Kasumi-1 (cell line): ENCODE measurements at places on chromosomes 1 and 21.

- no peak for DNase-seq
Observed at GRCh38 chr1:173314656-173315055, 107.5 kb upstream of the TNFSF4 start.

DNA sequence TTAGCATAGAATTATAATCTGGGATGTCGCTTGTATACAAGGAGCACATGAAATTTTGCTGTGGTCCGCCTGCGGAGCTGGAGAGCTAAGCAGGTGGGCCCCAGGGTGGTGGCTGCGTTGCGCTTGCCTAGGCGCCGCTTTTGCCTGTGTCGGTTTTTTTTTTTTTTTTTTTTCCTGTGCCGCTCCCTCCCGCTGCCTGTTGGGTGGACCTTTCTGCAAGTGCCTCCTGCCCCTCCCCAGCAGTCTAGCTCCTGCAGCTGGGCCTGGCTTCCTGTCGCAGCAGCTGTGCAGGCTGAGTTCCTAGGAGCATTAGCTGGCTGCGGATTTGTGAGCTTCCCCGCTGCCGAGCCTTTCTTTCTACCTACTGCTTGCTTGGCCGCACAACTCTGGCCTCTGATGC is 20.6 kb downstream of the PYHIN1 start:
- DNase-seq: peak; percentile 95

DNA sequence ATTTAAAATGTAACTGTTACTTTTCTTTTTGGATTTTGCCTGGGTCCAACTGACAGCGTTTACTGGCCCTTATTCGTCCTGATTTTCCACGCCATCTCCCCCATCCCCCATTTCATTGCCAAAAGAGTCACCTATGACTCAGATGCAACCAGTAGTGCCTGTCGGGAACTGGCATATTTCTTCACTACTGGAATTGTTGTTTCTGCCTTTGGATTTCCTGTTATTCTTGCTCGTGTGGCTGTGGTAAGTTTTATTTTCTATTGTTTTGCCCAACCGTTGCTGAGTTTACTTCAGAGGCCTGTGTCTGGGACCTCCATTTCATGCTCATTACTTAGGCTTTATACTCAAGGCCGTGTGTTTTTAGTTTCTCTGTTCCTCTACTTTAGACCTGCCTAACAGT is 9.3 kb downstream of the LEPR start:
- DNase-seq: no peak

- peak; percentile 72 for DNase-seq
Observed at GRCh38 chr1:193058529-193059281, 455 bp downstream of the UCHL5 start.

- no peak for DNase-seq
Observed at GRCh38 chr21:35156293-35157278, 107.5 kb upstream of the RUNX1 start.

DNA sequence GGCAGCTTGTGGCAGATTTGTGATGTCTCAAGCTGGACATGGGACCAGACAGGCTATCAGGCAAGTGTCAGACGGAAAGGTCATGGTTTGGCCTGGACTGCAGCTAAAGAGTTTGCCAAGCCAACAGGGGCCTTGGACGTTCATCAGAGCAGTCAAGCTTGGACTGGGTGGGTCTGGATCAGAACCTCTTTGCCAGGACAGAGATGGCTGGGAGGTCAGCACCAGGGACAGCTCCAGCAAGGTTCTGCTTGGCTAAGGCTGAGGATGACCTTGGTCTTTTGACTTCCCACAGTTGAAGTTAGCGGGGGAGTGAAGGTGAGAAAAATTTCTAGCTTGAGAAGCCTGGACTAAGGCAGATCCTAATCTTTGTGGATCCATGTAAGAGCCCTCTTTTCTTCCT is 68.1 kb downstream of the GRIK3 start:
- peak; percentile 4 for DNase-seq

DNA sequence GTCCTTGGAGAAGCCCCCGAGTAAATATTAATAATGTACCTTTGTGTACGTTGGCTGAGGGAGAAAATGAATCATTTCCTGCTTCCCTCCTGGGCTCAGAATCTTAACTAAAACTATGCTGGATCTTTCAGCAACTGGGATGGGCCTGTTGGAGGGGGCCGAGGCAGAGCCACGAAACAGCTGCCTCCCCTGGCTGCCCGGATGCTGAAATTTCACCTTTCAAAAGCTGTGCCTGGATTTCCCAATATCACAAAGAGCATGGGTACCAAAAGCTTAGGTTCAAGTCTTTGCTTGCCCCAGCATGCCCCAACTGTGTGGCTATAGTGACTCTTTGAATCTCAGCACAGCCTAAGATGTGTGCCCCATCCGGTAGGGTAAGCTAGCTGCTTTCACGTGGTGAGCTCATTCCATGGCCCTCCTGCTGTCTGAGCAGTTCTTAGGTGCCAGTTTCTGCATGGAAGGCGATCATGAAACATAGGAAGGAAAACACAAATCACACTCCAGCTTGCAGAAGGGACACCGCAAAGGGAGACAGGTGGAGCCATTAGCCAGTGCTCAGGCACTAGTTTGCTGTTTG is 473.5 kb downstream of the PTPRU start:
- no peak for DNase-seq

DNA sequence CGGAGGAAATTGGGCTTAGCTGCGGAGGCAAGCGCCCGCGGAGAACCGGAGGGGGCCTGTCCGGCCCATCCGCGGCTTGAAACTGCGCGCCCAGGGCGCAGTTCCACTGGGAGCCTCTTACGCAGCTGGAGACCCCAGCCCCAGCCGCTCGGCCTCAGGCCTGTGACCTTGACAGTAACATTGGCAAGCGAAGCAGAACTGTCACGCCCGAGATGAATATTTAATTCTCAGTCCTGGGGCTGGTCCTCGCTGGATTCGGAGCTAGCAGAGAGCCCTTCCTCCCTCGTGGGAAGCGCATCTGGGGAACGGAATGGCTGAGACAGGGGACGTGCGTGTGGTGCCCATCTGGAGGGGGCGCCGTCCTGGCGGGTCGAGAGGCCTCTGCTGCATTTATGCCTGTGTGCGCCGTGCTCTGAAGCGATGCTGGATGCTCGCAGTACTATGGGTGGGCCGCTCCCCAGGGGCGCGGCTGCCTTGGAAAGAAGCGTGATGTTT is 928 bp downstream of the SLC6A17 start:
- DNase-seq: no peak

- DNase-seq: no peak
Observed at GRCh38 chr21:25689226-25689625, 45.5 kb downstream of the ATP5PF start.

DNA sequence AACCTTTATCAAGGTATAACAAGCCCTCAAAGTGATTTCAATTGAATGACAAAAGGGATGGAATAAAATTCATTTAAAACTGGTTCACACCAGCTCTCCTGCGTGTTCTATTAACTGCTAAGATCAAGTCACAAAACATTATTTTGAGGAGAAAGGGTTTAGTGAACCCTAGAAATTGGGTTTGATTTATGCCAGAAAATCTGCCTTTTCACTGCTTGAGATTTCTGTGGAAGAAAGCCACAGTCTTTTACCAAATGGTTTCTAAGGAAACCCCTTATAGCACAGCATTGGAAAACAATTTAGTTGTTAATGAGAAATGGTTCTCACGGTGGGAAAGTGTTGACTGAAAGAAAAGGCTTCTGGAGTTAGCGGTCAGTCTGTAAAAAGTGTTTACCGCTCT is 43.6 kb upstream of the DPH5 start:
- DNase-seq: no peak

- no peak for DNase-seq
Observed at GRCh38 chr1:164635803-164636731, 77.1 kb downstream of the PBX1 start.

GRCh38 chr21:14945176-14945575 is 119.6 kb downstream of the NRIP1 start:
- no peak for DNase-seq

GRCh38 chr1:98333406-98333805 is 328.1 kb upstream of the SNX7 start:
- DNase-seq: no peak

DNA sequence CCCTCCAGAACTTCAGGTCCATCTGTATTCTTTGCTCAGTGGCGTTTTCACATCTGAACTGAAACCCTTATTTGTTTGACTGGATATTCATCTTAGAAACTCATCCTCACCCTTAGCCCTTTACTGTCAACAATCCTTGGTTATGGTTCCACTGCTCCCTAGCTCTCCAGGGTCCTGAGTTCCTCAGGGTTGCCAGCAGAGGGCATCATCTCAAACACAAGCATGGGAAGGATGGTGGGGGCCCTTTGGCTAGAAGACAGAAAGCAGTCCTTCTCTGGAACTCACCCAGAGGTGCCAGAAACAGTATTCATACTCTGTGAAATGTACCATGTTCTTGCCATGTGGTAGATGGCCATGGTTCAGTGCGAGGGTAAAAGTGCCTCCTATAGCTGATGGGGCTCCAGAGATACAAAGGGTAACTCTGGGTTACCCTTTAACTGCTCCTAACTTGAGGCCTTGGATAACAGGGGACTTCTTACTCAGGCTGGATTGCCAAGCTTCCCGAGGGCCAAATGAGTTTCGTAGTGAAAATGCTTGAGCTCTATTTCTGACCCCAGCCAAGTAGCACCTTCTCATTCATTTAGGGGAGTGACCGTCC is 11.3 kb downstream of the NCSTN start:
- peak; percentile 50 for DNase-seq

GRCh38 chr21:43937891-43938309 is 72.9 kb downstream of the AGPAT3 start:
- peak; percentile 9 for DNase-seq

DNA sequence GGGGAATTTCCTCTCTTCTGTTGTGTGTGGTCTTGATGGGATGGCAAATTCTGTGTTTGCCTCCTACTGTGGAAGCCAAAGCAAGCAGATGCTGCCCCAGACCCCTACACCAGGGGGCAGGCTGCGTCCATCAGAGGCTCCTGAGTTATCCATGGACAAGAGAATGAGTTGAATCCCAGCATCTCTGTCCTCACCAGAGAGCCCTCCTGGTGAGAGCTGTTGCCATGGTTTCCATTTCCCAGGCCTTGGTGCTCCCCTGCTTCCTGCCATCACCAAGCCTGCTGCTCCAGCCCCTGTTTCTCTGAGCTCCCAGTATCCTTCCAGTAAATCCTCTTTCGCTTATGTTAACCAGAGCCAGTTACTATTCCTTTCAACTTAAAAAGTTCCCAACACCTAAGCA is 20.4 kb upstream of the GNG12 start:
- DNase-seq: peak; percentile 56

- DNase-seq: no peak
Observed at GRCh38 chr1:8137481-8138244, 111.6 kb upstream of the ERRFI1 start.

GRCh38 chr1:193462629-193463320 is 276.4 kb upstream of the B3GALT2 start:
- peak; percentile 80 for DNase-seq

- DNase-seq: no peak
Observed at GRCh38 chr1:2112280-2112701, 62.1 kb downstream of the PRKCZ start.

- no peak for DNase-seq
Observed at GRCh38 chr1:19009882-19010321, 53.4 kb upstream of the IFFO2 start.

- no peak for DNase-seq
Observed at GRCh38 chr1:68590473-68590872, 93.6 kb upstream of the DEPDC1 start.

- DNase-seq: no peak
Observed at GRCh38 chr1:171267391-171267790, 19.1 kb downstream of the FMO1 start.

GRCh38 chr1:190792873-190793272 is 315.2 kb upstream of the BRINP3 start:
- DNase-seq: no peak

DNA sequence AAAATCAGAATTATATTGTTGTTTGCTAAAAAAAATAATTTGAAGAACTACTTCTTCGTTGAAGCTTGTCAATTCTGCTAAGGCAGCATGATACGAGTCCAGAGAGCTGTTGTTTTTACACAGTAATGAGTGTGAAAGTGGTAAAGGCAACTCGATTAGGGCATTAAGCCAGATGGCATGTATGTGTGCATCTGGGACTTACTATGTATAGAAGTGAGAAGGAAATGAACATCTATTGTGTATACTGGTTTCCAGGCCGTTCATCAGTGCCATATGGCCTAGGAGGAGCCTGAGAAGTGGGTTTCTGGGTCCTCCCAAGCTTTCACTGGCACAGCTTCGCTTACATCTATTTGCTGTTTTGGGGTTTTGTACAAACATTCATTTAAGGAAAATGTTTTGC is 5.7 kb downstream of the CTPS1 start:
- DNase-seq: no peak

DNA sequence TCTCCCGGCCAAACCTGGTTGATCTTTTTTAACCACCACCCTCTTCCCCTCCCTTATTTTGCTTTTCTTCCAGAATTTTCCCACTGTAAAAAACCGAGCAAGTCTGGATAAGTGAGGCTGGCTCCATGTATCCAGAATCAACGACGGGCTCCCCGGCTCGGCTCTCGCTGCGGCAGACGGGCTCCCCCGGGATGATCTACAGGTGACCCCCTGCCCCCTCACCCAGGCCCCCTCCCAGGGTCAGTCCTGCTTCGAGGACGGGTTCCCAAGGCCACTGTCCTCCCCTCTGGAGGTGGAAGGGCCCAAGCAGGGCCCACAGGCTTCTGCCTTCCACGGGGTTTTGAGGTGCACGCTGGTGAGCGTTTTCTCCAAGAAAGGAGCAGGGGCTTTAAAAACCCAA is 5.2 kb upstream of the KCNAB2 start:
- no peak for DNase-seq

- no peak for DNase-seq
Observed at GRCh38 chr1:73979684-73980083, 218.3 kb downstream of the LRRIQ3 start.

GRCh38 chr1:172969611-172970010 is 81.1 kb downstream of the TNFSF18 start:
- DNase-seq: no peak

- no peak for DNase-seq
Observed at GRCh38 chr1:223771469-223771813, 59.1 kb downstream of the CAPN2 start.

- no peak for DNase-seq
Observed at GRCh38 chr1:66315671-66316070, 218.3 kb upstream of the SGIP1 start.

DNA sequence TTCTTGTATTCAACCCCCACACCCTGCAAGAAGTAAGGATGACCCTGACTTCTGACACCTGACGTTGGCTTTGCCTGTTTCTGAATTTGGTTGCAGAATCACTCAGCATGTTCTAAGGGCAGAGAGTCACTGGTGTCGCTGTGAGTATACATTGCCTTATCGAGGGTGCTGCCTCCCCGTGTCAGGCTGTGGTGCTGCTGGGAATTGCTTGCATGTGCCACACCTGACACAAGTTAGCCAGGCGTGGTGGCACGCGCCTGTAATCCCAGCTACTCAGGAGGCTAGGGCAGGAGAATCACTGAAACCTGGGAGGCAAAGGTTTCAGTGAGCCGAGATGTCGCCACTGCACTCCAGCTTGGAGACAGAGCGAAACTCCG is 45.9 kb downstream of the WDR4 start:
- DNase-seq: peak; percentile 30

- no peak for DNase-seq
Observed at GRCh38 chr1:85342207-85342606, 65.8 kb upstream of the BCL10 start.
